ENCODE measurements at places on chromosomes 1 and 21. TPM values are rescaled to one million over a fixed set of nuclear protein-coding genes. Genes with fewer than 3 reads are reported as not detected.

- H3K27ac ChIP-seq, result peak overlapping the region; percentile 21
- H3K36me3 ChIP-seq, result peaks cover 15% of the 10 kb centered on the region
- DNase-seq, result no peak
- peaks cover 8% of the 10 kb centered on the region for H3K4me1 ChIP-seq
- no peak overlapping the region for H3K4me3 ChIP-seq
- no peaks in the 10 kb centered on the region for H3K27me3 ChIP-seq
Observed at GRCh38 chr1:109361649-109362048, 36.1 kb downstream of the SORT1 start.

The PTGER3 gene
- 17.0 TPM for total RNA-seq

The USP25 gene
- total RNA-seq, result 67.0 TPM

The WNT9A gene
- total RNA-seq, result 7.5 TPM

DNA sequence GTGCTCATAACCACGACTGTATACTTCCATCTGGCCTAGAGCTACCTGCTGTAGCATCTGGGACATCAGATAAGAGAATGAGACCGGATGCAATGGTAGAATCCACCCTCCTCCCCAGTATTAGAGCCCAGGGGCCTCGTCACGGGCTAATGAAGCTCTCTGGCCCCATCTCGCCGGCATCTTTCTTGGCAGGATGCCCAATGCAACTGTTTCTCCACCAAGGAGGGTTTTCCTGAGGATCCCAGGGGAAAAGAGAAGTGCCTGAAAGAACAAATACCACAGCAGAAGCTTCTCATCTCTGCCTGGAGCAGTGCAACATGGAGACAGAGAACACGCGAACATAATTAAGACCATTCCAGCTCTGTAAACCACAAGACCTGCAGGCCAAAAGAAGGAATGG lies 80.0 kb downstream of the VWA5B1 start:
- H3K36me3 ChIP-seq, result no peaks in the 10 kb centered on the region
- H3K27me3 ChIP-seq, result no peaks in the 10 kb centered on the region
- DNase-seq, result no peak
- no peak overlapping the region for H3K27ac ChIP-seq

The DCDC2B gene
- not detected for total RNA-seq

DNA sequence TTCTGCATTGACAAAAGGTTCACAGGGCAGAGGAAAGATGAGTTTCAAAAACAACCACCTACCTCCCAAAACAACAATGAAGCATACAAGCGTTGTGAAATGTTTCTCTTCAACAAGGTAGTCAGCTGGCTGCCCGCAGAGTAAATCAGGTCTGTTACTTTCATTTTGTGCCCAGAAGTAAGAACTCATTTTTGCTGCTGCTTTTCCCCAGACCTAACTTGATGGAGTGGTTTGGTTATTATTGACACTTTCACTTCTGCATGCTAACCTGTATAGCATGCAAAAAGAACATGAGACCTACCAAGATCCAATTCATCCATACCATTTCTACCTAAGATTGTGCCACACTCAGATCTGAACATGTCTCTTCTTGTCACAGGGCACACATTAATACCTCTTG lies 1.3 kb downstream of the SLC9C2 start:
- H3K4me3 ChIP-seq, result no peak overlapping the region
- no peaks in the 10 kb centered on the region for H3K36me3 ChIP-seq
- H3K4me1 ChIP-seq, result no peaks in the 10 kb centered on the region
- no peak overlapping the region for H3K27ac ChIP-seq
- no peak for DNase-seq

The C4BPB gene
- total RNA-seq, result 4.9 TPM

- H3K4me1 ChIP-seq, result no peaks in the 10 kb centered on the region
- H3K27ac ChIP-seq, result no peak overlapping the region
- no peak for DNase-seq
- no peaks in the 10 kb centered on the region for H3K36me3 ChIP-seq
Observed at GRCh38 chr1:110746644-110747259, 72.0 kb upstream of the KCNA3 start.

The MMP23B gene
- total RNA-seq, result 1.2 TPM

The C1QTNF12 gene
- total RNA-seq, result 0.84 TPM

- no peak overlapping the region for H3K27ac ChIP-seq
- no peaks in the 10 kb centered on the region for H3K36me3 ChIP-seq
- H3K4me1 ChIP-seq, result no peaks in the 10 kb centered on the region
Observed at GRCh38 chr1:110384581-110385321, 6.1 kb downstream of the SLC16A4 start.

GRCh38 chr1:20717452-20718342 lies at the start of gene KIF17:
Gene KIF17, minus strand, starts transcription at chr1:20718007. Its CDS starts 301 bp downstream, at chr1:20717706.
- no peak within 1 kb of the TSS for H3K27ac ChIP-seq
- peak within 1 kb of the TSS; percentile 60 for H3K4me3 ChIP-seq
- H3K27me3 ChIP-seq, result peaks cover 33% of the 10 kb centered on the region
- H3K36me3 ChIP-seq, result no peaks in the 10 kb centered on the region
- DNase-seq, result peak; percentile 39

The LENEP gene
- total RNA-seq, result not detected

DNA sequence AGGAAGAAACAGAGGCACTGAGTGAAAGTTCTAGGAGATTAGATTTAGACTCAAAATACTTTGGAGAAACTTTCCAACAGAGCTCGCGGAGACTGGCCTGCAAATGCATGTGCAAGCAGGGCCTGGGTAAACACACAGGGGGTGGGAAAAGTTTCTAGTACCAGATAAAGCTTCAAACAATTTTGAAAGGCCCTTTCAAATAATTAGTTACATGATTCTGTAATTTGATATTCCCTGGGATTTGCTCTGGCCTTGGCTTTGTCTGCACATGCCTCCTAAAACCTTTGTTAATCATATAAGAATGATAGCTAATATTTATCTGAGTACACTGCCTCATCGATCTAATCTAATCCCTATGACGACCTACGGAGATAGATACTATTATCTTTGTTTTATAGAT lies 31.3 kb downstream of the VTCN1 start:
- no peak overlapping the region for H3K4me3 ChIP-seq
- no peak for DNase-seq
- no peaks in the 10 kb centered on the region for H3K36me3 ChIP-seq
- no peaks in the 10 kb centered on the region for H3K27me3 ChIP-seq
- no peak overlapping the region for H3K27ac ChIP-seq

DNA sequence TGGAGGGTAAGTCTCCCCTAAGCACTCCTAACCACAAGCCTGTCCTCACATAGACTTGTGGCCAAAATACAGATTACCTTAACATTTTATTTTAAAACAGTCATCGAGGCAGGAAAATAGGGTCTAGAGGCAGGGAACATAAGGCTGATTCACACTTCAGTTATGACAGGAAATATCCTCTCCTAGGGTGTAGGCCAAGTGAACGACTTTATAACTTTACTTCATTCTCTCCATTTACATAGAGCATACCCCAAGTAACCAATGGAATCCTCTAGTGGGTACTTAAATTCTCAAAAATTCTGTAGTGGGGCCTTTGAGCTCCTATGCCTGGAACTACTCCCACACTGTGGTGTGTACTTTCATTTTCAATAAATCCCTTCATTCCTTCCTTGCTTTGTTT lies 113.0 kb downstream of the WDR3 start:
- H3K36me3 ChIP-seq, result no peaks in the 10 kb centered on the region
- no peak overlapping the region for H3K27ac ChIP-seq
- H3K4me3 ChIP-seq, result no peak overlapping the region
- H3K27me3 ChIP-seq, result no peaks in the 10 kb centered on the region
- DNase-seq, result no peak

The LHX4 gene
- not detected for total RNA-seq

GRCh38 chr1:157671895-157672294 lies 28.7 kb downstream of the FCRL3 start:
- no peak overlapping the region for H3K4me3 ChIP-seq
- no peak for DNase-seq
- H3K36me3 ChIP-seq, result no peaks in the 10 kb centered on the region
- H3K4me1 ChIP-seq, result no peaks in the 10 kb centered on the region
- no peak overlapping the region for H3K27ac ChIP-seq

- H3K27ac ChIP-seq, result no peak overlapping the region
- H3K4me3 ChIP-seq, result no peak overlapping the region
- no peaks in the 10 kb centered on the region for H3K4me1 ChIP-seq
- H3K27me3 ChIP-seq, result no peaks in the 10 kb centered on the region
Observed at GRCh38 chr21:34282223-34282622, 81.6 kb upstream of the KCNE2 start.

DNA sequence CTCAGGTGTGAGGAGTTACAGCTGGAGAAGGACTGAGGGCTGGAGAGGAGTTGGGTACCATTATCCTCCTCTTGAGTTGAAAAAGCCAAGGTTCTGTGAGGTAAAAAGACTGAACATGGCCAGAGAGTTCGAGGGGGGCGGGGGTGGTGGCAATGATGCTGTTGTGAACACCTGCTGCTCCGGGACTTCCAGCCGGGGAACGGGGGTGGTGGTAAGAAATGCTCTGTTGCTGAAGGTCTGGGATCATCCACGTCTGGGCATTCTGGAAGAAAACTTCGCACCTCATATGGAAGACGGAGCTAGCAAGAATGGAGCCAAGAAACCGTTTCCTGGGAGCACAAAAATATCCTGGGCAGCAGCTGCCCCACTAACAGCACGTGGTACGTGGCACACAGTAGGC lies 20.1 kb upstream of the ALPL start:
- H3K4me1 ChIP-seq, result peaks cover 9% of the 10 kb centered on the region
- H3K36me3 ChIP-seq, result no peaks in the 10 kb centered on the region
- H3K4me3 ChIP-seq, result no peak overlapping the region
- DNase-seq, result no peak
- H3K27ac ChIP-seq, result no peak overlapping the region
- peaks cover 7% of the 10 kb centered on the region for H3K27me3 ChIP-seq

- no peak for DNase-seq
- no peaks in the 10 kb centered on the region for H3K4me1 ChIP-seq
- peak overlapping the region; percentile 97 for H3K27ac ChIP-seq
- no peaks in the 10 kb centered on the region for H3K36me3 ChIP-seq
- peak overlapping the region; percentile 83 for H3K4me3 ChIP-seq
Observed at GRCh38 chr1:166839600-166840308, 479 bp downstream of the POGK start.

- H3K4me3 ChIP-seq, result no peak overlapping the region
- H3K27ac ChIP-seq, result no peak overlapping the region
- H3K27me3 ChIP-seq, result no peaks in the 10 kb centered on the region
- no peak for DNase-seq
- H3K4me1 ChIP-seq, result no peaks in the 10 kb centered on the region
Observed at GRCh38 chr21:36661511-36662309, 37.2 kb upstream of the SIM2 start.

- no peak overlapping the region for H3K27ac ChIP-seq
- no peak overlapping the region for H3K4me3 ChIP-seq
- no peaks in the 10 kb centered on the region for H3K4me1 ChIP-seq
- H3K36me3 ChIP-seq, result no peaks in the 10 kb centered on the region
- peaks cover 85% of the 10 kb centered on the region for H3K27me3 ChIP-seq
- DNase-seq, result no peak
Observed at GRCh38 chr1:22625262-22625925, 11.0 kb upstream of the C1QA start.

DNA sequence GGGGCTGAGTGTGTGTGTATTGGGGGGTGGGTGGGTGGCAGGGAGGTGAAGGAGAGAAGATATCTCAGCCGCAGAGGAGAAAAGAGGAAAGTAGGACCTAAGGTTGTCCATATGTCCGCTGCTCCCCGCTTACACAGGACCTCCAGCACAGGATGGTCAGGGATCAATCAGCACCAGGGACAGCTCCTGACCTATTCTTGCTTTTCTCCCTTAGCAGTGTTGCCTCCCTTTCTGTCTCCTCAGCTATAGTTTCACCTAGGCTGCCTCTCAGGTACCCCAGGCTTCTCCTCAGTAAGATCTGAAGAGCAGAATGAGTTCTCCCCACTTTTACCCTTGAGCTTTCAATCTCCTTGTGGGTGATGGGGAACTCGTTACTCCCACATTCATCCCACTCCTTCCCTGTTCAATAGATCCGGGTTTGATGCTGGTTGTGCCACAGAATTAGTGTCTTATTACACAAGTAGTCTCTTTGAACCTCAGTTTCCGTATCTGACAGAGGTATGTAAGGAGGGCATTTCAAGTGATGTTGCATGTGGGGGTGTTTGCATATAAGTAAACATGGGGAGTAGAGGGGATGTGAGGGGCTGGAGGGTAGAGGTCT lies 1.4 kb upstream of the DPH2 start:
- no peaks in the 10 kb centered on the region for H3K27me3 ChIP-seq
- H3K4me1 ChIP-seq, result peaks cover 10% of the 10 kb centered on the region
- no peak for DNase-seq
- peaks cover 59% of the 10 kb centered on the region for H3K36me3 ChIP-seq

- H3K27ac ChIP-seq, result no peak within 1 kb of the TSS
- DNase-seq, result no peak
- no peak within 1 kb of the TSS for H3K4me3 ChIP-seq
- peaks cover 20% of the 10 kb centered on the region for H3K4me1 ChIP-seq
- H3K36me3 ChIP-seq, result no peaks in the 10 kb centered on the region
- H3K27me3 ChIP-seq, result no peaks in the 10 kb centered on the region
Observed at GRCh38 chr1:37634244-37634991, at the start of gene RSPO1. Gene RSPO1, minus strand, starts transcription at chr1:37634892. Its CDS starts 5,231 bp downstream, at chr1:37629661.

The HSF2BP gene
- total RNA-seq, result 1.8 TPM

- peaks cover 13% of the 10 kb centered on the region for H3K4me1 ChIP-seq
- no peaks in the 10 kb centered on the region for H3K36me3 ChIP-seq
- H3K27ac ChIP-seq, result no peak overlapping the region
- H3K27me3 ChIP-seq, result no peaks in the 10 kb centered on the region
- H3K4me3 ChIP-seq, result no peak overlapping the region
Observed at GRCh38 chr1:232952514-232953499, 2.4 kb downstream of the NTPCR start.

The CRTC2 gene
- 25.7 TPM for total RNA-seq

DNA sequence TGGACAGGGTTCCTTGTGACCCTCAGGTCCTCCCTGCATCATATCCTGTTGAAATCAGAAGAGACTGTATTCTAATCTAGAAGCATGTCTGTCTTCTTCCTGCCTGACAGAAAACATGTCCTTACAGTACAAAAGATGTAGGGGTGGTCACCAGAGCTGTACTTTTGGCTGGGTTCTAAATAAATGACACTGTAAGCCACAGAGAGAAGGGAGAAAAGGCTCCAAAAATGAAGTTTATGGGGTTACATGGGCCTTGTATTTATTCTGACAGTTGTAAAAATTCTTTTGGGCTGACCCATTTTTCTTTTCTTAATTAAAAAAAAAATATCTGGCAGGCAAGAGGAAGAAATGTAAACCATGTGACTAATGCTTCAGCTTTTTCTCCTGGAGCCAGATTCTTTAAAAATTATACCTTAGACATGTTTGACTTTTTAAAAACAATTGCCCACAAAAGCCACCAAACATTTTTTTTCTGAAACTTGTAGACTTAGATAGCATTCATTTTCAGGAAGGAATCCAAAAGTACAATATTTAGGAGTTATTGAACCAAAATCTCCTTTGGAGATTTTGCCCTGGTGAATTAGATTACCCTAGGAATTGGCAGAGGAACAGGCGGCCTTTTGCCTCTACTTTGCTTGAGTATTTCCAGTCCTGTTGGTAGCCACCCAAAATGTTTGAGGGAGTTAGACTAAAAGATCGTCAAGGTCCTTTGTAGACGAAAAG lies 17.1 kb downstream of the RGL1 start:
- H3K4me3 ChIP-seq, result no peak overlapping the region
- peak overlapping the region; percentile 41 for H3K27ac ChIP-seq
- no peaks in the 10 kb centered on the region for H3K36me3 ChIP-seq

The C1orf94 gene
- not detected for total RNA-seq

DNA sequence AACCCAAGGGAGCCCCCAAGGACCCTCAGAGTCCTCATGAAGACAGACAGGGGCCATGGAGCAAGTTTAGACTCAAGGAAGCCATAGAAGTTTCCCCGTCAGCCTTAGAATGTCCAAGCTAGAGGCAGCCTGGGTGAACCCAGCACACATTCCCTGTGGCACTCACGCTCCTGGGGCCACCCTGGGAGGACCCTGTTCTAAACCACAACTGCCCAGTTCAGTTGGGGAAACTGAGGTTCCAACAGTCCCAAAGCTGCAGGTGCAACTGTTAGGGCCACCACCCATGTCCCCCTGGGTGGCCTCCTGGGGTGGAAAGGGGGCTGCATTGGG lies 9.3 kb downstream of the WNT3A start:
- no peaks in the 10 kb centered on the region for H3K36me3 ChIP-seq
- H3K27me3 ChIP-seq, result no peaks in the 10 kb centered on the region

The NID1 gene
- 224 TPM for total RNA-seq
